Astrocyte (in vitro differentiated cells and primary cell): ENCODE measurements at places on chromosomes 11 and 22. TPM values are rescaled to one million over a fixed set of nuclear protein-coding genes. Genes with fewer than 3 reads are reported as not detected.

The MYO18B gene
- 0.07 TPM in 2 replicates for total RNA-seq

DNA sequence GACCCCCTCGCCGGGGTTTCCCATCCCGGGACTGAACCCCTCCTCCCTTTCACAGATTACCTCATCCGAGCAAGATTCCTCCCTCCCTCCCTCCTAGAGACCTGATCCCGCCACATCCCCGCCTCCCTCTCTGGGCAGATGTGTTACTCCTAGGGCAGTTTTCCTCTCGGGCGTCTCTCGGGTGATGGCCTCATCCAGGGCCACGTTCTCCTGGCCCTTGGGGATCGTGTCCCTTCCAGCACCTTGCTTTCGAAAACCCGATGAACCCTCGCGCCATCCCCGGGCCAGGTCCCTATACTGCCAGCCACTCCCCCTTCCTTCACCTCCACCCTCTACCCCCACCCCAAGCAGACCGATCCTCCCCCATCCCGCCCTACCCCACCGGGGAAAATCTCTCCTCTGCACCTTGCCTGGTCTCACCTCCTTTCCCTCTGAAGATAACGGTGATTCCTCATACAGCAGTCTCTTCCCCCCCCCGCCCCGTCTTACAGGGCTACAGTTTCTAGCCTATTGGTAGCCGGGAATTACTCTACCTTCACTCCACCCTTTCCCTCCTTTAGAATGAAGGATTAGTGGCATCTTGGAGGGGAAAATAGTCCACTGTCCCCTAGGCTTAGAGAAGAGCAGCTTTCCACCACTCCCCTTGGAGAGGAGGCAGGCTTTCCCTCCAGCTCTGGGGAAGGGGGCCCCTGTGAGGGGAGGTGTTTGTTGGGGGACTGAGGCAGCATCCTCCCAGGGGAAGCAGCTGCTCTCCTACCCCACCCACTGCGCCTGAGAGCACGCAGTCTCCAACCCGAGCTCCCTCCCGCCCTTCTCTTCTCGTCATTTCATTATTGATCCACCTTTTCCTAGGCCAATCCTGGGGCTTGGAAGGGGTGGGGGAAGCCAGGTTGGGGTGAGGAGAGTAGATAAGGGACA is 1.2 kb downstream of the KMT2A start:
- peaks cover 27% of the 10 kb centered on the region for H3K4me1 ChIP-seq
- H3K27ac ChIP-seq, result peak overlapping the region; percentile 83
- H3K27me3 ChIP-seq, result no peaks in the 10 kb centered on the region
- peak; percentile 23 for DNase-seq
- H3K36me3 ChIP-seq, result no peaks in the 10 kb centered on the region

- H3K4me1 ChIP-seq, result no peaks in the 10 kb centered on the region
- H3K4me3 ChIP-seq, result no peak overlapping the region
- no peaks in the 10 kb centered on the region for H3K36me3 ChIP-seq
These were observed 424.6 kb downstream of the BUD13 start for GRCh38 chr11:116348226-116348625.

GRCh38 chr22:33803371-33804282 is 116.6 kb downstream of the LARGE1 start:
- peak; percentile 87 for DNase-seq
- peak overlapping the region; percentile 3 for H3K27ac ChIP-seq
- no peaks in the 10 kb centered on the region for H3K36me3 ChIP-seq
- peaks cover 13% of the 10 kb centered on the region for H3K4me1 ChIP-seq
- H3K27me3 ChIP-seq, result no peaks in the 10 kb centered on the region
- H3K4me3 ChIP-seq, result no peak overlapping the region

GRCh38 chr11:103897160-103897936 is 139.1 kb upstream of the DDI1 start:
- H3K4me1 ChIP-seq, result peaks cover 5% of the 10 kb centered on the region
- no peaks in the 10 kb centered on the region for H3K36me3 ChIP-seq
- DNase-seq, result no peak

The OR8D1 gene
- total RNA-seq, result not detected in 2 replicates

- no peaks in the 10 kb centered on the region for H3K27me3 ChIP-seq
- no peak overlapping the region for H3K4me3 ChIP-seq
- H3K27ac ChIP-seq, result peak overlapping the region; percentile 1
- peaks cover 4% of the 10 kb centered on the region for H3K36me3 ChIP-seq
These were observed 13.6 kb downstream of the IPO7 start for GRCh38 chr11:9397746-9398680.

- no peak overlapping the region for H3K27ac ChIP-seq
- peaks cover 16% of the 10 kb centered on the region for H3K4me1 ChIP-seq
- no peaks in the 10 kb centered on the region for H3K36me3 ChIP-seq
- no peak for DNase-seq
- H3K4me3 ChIP-seq, result no peak overlapping the region
These were observed 25.0 kb downstream of the GDPD5 start for GRCh38 chr11:75500742-75501141.

DNA sequence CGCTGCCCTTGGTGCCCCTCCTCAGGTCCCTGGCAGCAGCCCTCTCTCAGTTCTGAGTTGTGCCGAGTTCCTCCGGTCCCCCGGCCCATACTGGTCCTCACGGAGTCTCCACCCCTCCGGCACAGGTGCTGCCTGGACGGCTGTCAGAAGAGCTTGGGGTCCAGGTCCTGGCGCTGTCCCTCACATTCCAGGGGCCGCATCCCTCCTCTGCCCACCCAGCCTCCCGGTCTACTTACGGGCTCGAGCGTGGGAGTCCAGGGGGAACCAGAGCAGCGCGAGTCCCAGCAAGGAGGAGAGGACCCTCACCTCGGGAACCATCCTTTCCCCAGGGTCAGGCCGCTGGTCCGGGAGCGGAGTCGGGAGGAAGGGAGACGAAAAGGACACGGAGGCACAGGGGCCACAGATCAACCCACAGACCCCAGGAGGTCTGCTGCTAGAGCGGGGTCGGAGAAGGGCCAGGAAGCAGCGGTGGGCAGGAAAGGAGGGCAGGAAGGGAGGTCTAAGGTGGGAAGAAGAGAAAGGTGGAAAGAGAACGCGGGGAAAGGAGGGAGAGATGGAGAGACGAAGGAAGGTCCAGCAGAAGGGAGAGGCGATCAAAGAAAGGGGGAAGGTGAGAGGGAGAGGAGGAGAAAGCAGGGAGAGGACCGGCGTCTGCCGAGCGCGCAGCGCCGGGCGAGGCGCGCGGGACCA is 510 bp downstream of the CHRDL2 start:
- H3K27me3 ChIP-seq, result peaks cover 65% of the 10 kb centered on the region
- no peaks in the 10 kb centered on the region for H3K4me1 ChIP-seq
- H3K27ac ChIP-seq, result no peak overlapping the region
- H3K4me3 ChIP-seq, result no peak overlapping the region

The OR4D5 gene
- total RNA-seq, result not detected in 2 replicates

DNA sequence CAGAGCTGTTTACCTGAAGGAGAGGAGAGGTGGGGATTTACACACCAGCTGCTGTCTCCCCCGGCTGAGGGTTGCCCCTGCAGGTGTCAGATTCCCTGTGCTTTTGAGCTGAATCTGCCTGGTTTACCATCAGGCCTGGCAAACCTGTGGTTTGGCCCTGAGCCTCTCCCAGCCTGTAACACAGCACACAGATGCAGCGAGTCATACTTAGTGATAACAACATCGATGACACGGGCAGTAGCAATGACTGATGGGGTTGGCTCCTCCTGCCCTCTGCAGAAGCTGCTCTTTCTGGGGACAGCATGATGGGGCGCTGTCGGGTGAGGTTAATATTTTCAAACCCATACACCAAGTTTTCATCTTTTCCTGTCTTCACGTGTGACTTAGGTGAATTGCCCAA is 380.0 kb upstream of the B3GAT1 start:
- H3K27ac ChIP-seq, result no peak overlapping the region
- no peaks in the 10 kb centered on the region for H3K27me3 ChIP-seq
- no peak overlapping the region for H3K4me3 ChIP-seq
- H3K36me3 ChIP-seq, result no peaks in the 10 kb centered on the region

The SRPRA gene
- 74.6 and 83.1 TPM in 2 replicates for total RNA-seq

The KCNK4 gene
- total RNA-seq, result 0.52 TPM in 1 of 2 replicates, not detected in the other

GRCh38 chr11:75578977-75579376 is 16.9 kb downstream of the SERPINH1 start:
- H3K4me1 ChIP-seq, result peaks cover 16% of the 10 kb centered on the region
- H3K27me3 ChIP-seq, result no peaks in the 10 kb centered on the region
- no peak overlapping the region for H3K27ac ChIP-seq
- peaks cover 4% of the 10 kb centered on the region for H3K36me3 ChIP-seq

The CCDC116 gene
- 0.11 and 0.22 TPM in 2 replicates for total RNA-seq

The TNNT3 gene
- total RNA-seq, result not detected in 2 replicates

DNA sequence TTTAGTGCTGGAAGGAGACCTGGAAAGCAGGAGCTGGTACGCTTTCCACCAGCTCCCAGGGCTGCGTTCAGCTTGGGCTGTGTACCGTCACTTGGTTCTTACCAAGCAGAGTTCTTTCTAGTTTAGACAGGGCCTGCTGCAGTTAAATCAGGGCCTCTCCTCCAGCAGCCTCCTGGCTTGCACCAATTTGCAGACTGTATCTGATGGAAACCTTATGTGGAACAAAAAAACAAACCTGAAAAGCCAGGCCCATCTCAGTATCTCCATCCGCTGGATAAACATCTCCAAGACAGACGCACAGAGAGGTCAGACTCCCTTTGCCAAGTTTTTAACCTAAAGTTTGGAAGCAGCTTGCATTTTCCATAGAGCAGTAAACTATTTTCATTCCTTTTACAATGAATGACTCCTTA is 288.6 kb upstream of the SORL1-AS1 start:
- H3K27ac ChIP-seq, result no peak overlapping the region
- DNase-seq, result no peak
- no peaks in the 10 kb centered on the region for H3K27me3 ChIP-seq
- H3K4me1 ChIP-seq, result no peaks in the 10 kb centered on the region
- H3K4me3 ChIP-seq, result no peak overlapping the region

DNA sequence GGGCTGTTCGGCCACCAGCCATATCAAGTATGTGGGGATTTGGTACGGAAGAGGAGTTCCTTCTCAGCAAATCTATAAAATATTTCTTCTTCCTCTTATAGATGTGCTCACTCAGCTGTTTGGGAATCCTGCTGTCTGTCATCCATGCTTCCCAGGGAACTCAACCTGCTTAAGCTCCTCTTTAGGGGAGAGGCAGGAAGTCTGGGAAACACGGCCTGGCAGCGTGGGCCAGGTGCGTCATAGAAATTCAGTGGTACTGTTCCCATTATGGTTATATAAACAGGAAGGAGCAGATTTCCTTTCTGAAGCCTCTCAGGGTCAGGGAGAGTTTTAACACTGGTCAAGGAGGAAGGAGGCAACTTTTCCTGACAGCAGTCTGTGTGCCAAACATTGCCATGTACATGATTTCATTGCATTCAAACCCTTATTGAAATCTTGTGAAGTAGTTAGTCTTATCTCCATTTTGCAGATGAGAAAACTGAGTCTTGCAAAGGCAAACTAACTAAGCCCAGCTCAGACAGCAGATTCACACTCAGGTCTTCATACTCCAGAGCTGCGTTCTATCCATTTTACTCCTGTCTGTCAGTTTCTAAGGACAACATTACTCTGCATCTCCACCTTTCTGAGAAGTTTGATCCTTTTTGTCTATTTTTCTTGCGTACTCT is 35.4 kb upstream of the AMOTL1 start:
- peak; percentile 75 for DNase-seq
- no peak overlapping the region for H3K4me3 ChIP-seq
- no peaks in the 10 kb centered on the region for H3K36me3 ChIP-seq
- H3K27me3 ChIP-seq, result no peaks in the 10 kb centered on the region
- peaks cover 38% of the 10 kb centered on the region for H3K4me1 ChIP-seq
- H3K27ac ChIP-seq, result peak overlapping the region; percentile 64

The TMEM191B gene
- total RNA-seq, result 2.8 and 3.1 TPM in 2 replicates

DNA sequence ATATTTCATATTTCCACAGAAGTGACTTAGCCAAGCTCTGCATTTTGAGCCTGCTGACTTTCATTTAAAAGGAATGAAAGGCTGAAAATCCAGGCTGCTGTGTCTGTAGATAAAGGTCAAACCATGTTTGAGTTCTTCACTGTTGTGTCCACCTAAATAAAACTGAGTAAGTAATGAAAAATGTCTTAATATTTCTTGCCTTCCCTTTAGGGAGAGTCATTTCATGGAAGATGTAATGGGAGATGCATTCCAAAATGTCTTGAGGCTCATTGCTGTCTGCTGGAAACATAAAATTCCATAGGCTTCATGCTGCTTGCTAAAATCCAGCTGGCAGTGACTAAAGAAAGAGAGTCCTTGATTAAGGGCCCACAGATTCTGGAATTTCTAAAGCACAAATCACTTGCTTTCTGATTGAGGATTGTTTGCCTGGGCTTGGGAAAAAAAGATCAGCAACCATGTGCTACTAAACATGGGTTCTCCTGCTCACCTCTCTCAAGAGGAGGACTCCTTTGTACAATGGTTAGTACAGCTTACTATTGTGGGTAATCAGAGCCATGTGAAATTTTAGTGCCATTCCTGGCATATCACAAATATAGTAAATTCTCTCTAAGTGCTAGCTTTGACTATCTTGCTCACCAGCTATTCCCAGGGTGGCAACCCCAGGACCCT is 56.9 kb downstream of the PANX1 start:
- H3K4me3 ChIP-seq, result no peak overlapping the region
- H3K36me3 ChIP-seq, result peaks cover 14% of the 10 kb centered on the region
- DNase-seq, result peak; percentile 90
- peak overlapping the region; percentile 47 for H3K27ac ChIP-seq
- H3K4me1 ChIP-seq, result peaks cover 8% of the 10 kb centered on the region
- H3K27me3 ChIP-seq, result no peaks in the 10 kb centered on the region

- no peak overlapping the region for H3K4me3 ChIP-seq
- H3K36me3 ChIP-seq, result no peaks in the 10 kb centered on the region
- no peak for DNase-seq
- H3K4me1 ChIP-seq, result peaks cover 8% of the 10 kb centered on the region
These were observed 71.6 kb downstream of the CELSR1 start for GRCh38 chr22:46465793-46466192.

GRCh38 chr22:20256027-20256426 is 12.1 kb downstream of the RTN4R start:
- no peaks in the 10 kb centered on the region for H3K27me3 ChIP-seq
- no peak overlapping the region for H3K4me3 ChIP-seq
- DNase-seq, result no peak
- no peak overlapping the region for H3K27ac ChIP-seq

The ADM2 gene
- total RNA-seq, result 23.0 and 26.3 TPM in 2 replicates

The TRAPPC4 gene
- 88.3 and 88.6 TPM in 2 replicates for total RNA-seq

The EXPH5 gene
- total RNA-seq, result 4.7 and 7.9 TPM in 2 replicates

GRCh38 chr11:8205566-8205965 is 36.7 kb upstream of the RIC3 start:
- H3K4me1 ChIP-seq, result peaks cover 15% of the 10 kb centered on the region
- H3K36me3 ChIP-seq, result no peaks in the 10 kb centered on the region
- no peaks in the 10 kb centered on the region for H3K27me3 ChIP-seq
- DNase-seq, result no peak
- no peak overlapping the region for H3K4me3 ChIP-seq
- H3K27ac ChIP-seq, result no peak overlapping the region

DNA sequence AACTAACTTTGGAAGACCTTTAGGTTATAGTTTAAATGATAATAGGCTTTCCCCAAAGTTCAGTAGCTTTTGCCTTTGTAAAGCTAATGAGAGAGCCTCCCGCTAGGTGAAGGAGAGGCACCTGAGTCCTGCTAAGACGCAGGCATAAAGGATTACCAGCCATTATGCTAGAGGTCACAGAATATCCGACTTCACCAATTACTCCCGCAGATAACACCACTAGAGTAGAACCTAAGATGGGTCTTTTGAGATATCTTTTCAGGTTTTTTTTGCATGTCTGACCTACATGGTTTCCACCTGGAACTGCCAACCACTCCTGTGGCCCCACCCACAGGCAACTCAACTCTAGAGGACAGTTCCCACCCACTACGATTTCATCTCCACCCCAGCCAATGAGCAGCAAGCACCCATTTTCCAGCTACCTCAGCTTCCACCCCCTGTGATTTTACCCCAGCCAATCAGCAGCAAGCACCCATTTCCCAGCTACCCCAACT is 314.3 kb downstream of the BRD1 start:
- H3K27ac ChIP-seq, result no peak overlapping the region
- H3K27me3 ChIP-seq, result peaks cover 2% of the 10 kb centered on the region
- no peaks in the 10 kb centered on the region for H3K4me1 ChIP-seq
- H3K4me3 ChIP-seq, result no peak overlapping the region

The RGL4 gene
- not detected in 2 replicates for total RNA-seq

The BLID gene
- 1.1 and 1.2 TPM in 2 replicates for total RNA-seq
